T-helper 9 cell (primary cell): ENCODE measurements at places on chromosomes 6 and 20.

DNA sequence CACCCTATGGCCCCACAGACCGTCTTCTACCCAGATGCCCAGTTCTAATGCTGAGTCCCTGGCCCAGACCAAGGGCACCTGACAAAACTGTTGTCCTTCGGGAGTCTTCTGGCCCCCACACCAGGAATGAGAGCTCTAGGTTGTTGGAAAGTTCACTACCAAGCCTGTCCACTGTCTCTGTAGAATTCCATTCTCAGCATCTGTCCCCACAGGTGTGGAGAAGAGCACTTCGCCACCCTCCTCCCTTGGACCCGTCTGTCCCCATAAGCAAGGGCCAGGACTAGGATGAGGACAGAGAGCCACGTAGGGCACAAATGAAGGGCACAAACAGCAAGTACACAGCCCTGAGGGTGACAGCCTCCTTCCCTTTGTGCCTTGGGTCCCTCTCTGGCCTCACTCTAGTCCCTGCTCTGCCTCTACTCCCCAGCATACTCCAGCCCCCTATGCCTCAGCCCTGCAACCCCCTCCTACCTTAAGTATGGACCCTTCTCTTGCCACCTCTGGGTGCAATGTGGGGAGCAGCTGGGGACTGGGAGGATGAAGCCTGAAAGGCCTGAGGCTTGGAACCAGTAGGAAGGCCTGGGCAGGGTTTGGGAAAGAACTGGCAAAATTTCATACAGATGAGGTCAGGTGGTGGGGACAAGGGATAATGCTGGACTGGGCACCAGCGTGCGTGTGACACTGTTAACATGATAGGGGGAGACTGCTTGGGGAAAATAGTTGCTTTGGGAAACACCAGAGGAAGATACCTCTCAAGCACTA is 4.3 kb downstream of the LZTS3 start:
- DNase-seq, result no peak

GRCh38 chr6:83307849-83308248 is 114.7 kb downstream of the RWDD2A start:
- no peak for DNase-seq

DNA sequence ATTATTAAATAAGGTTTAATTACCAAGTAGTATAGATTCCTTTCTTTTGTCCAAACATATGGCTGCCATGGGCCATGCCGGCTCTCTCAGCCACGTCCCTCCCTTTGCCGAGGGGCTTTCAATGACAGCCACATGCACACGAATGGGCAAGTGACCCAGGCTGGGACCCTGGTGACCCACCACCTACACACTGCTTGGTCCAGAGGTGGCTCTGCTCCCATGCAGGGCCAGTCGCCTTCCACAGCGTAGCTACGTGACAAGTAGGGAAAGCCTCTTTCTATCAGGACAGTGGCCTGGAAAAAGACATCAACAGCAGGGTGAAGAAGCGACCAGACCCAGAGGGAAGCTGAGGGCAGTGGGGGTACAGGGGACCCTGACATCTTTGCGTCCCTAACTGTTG is 152.8 kb upstream of the CST7 start:
- DNase-seq, result no peak

GRCh38 chr6:3237761-3238662 is 10.6 kb upstream of the TUBB2B start:
- DNase-seq, result no peak

GRCh38 chr20:62365814-62366369 is 1.2 kb downstream of the LAMA5 start:
- no peak for DNase-seq

DNA sequence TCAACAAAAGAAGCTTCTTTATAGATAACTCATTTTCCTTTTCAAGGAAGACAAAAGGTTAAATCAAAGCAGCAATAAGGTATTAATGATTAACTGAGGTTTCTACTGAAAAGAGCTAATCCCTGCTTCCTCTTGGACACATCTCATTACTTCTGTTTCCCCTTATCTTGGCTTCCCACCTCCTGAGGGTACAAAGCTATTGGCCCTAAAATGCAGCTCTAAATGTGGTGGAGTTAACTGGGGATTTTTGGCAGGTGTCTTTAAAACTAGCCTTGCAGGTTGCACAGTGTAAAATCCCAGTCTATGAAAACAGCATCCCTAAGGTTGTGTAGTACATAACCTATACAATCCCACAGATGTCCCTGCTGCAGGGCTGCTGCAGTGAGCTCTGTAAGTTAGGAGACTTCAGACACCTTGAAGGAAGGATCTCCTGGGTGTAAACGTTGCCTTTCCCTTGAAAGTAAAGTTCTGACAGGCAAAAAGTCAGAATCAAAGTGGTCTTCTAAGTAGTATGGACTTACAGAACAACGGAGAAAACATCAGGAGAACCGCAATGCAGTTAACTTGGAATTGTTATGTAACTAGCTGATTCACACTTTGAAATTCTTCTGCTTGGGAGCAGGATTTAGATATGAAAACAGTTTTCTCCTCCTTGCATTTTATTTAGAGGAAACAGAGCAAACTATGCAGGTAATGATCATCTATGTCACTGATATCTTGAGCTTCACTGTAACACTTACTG is 71.7 kb upstream of the TRAF3IP2 start:
- no peak for DNase-seq

DNA sequence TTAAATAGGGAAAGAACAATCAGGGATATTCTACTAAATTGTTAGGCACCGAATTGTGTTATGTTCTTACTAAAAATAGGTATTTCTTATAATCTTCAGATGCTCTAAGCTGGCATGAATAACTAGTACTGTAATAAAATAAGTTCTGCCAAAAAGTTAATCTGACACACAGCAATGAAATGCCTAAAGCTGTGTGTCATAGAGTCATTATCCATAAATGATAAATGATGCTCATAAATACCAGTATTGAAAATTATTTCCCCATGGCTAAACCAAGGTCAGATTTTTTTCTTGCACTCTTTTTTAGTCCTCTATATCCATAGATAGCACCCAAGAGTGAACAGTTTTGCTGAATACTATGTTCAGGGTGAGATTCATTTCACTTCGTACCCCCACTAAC is 11.7 kb upstream of the PRIM2 start:
- DNase-seq, result no peak

GRCh38 chr6:15596186-15596896 is 66.5 kb downstream of the DTNBP1 start:
- DNase-seq, result no peak

- no peak for DNase-seq
Observed at GRCh38 chr6:44665683-44666082, 278.2 kb downstream of the CDC5L start.

DNA sequence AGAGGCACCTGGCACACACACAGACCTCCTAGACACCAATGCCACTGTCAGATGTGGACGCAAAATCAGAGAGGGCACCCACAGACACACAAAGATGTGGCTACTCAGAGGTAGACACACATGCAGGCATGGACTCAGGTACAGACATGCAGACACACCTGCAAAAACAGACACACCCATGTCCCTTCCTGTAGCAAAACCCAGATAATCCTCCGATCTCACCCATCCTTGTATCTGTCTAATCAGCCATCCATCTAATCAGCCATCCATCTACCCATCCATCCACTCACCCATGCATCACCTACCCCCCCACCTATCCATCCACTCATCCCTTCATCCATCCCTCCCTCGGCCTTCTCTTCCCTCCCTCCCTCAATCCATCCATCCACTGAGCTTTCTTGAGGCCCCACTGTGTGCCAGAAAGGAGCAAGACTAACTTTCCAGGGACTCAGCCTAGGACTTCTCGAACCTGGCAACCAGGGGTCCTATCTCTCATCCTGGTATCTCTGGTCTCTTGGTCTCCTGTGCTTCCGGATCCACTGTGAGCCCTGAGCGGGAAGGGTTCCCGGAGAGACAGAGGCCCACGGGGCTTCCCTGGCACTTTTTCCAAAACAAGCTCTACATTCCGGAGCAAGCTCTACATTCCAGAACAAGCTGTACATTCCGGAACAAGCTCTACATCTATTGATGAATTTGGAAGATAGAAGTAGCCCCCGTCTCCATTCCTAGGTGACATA is 1.1 kb upstream of the TGM2 start:
- no peak for DNase-seq

DNA sequence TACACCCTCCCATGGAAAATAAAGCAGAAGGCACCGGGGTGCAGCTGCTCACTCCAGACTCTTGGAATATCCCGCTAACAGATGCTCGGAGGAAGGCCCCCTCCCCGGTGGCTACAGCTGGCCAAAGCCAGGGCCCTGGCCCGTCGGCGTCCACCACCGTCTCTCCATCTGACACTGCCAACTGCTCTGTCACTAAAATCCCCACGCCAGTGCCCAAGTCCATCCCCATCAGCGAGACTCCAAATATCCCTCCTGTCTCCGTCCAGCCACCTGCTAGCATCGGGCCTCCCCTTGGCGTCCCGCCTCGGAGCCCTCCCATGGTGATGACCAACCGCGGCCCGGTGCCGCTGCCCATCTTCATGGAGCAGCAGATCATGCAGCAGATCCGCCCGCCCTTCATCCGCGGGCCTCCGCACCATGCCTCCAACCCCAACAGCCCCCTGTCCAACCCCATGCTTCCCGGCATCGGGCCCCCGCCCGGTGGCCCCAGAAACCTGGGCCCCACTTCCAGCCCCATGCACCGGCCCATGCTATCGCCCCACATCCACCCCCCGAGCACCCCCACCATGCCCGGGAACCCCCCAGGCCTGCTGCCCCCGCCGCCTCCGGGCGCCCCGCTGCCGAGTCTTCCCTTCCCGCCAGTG is 143.9 kb downstream of the SOBP start:
- no peak for DNase-seq

DNA sequence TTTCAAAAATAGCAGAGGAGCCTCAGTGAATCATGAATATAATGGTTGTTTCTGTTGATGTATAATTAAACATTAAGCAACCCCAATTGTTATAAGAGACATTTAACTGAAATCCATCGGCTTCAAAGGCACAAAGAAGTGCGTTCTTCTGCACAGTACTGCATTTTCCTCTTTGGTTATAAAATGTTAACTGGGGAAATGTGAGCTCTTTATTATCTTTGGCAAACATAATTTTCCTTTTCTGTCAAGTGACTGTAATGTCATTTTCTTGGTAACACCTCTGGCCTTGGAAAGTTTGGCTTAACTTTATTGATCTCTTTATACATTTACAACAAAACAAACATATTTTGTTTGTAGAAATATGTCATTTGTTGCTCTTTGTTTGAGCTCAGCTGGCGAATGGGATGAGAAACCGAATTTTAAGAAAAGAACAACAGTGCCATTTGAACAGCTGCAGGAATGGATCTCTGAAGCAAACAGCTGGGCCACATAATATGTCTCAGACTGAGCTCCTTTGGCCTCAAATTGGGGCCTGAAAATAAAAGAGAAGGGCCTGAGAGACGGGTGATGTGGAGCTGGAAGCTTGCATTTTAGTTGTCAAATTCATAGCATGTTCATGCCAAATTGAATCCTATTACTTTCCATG is 427.0 kb upstream of the SPTLC3 start:
- DNase-seq, result no peak

GRCh38 chr6:46953921-46954320 is 32.2 kb upstream of the ADGRF5 start:
- no peak for DNase-seq

DNA sequence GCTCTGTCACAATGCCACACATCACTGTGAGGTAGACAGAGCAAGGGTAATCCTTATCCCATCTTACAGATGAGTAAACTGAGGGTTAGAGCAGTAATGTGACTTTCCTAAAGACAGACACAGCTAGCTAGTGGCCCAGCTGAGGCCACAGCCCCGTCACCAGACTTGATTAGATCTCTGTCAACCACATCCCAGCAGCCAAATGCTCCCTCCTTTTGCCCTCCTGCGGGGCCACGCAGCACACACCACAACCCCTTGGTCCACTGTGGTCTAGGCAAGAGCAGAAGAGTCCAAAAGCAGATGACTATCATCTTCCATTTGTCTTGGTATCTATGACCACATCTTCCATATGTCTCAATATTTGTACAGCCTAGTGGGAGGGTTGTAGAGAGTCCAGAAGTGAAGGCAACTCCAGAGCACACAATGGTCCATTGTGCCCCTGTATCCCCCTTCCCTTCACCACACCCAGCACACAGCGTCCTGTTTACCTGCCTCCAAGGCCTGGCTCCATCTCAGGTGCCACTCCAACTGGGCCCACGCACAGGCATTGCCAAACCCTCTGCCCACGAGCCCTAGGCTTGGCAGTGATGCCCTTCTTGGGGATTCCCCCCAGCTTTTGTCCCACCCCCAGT is 47.1 kb upstream of the FOXP4 start:
- no peak for DNase-seq

DNA sequence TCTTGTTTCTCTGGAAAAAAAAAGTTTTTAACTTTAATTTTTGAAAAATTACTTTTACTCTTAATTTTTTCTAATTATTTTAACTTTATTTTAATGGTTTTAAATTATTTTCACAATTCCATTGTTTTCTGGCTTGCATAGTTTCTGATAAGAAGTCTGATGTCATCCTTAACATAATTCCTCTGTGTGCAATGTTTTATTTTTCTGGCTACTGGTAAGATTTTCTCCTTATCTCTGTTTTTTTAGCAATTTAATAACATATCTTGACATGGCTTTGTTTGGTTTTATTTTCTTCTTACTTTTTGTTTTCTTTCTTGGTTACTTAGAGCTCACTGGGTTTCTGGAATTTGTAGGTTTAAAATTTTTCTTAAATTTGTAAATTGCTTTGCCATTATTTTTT is 114.8 kb downstream of the TBXT start:
- DNase-seq, result no peak

DNA sequence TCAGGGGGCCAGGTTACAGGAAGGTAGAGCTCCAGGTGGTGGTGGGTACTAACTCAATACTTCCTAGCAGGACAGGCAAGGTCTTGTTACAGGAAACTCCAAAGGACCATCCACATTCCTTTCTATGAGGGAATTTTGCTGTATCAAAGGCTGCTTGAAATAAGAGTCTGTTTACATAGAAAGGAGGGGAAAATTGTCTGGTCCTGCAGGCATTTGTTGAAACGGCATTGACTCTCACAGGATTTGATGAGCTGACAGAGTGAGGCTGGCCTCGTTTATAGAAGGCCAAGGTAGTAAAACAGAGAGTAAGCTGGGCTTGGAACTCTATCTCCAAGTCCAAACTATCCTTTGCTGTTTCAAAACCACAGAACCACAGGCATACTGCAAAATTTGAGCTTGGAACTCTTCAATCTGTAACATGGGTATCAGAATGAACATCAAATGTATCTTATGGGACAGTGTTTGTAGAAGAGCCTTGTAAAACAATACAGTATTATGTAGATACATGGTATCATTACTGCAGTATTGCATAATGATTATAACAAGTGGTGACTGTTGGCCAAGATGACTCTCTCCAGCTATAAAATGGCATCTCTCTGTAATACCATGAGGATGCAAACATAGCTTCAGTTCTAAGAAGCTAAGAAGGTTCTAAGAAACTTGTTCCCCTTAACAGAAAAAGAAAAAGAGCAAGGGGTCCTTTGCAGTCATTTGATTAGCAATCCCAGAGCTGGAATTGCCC is 61.5 kb downstream of the TRAM2 start:
- no peak for DNase-seq
